ENCODE measurements at places on chromosomes 3 and 15. TPM values are rescaled to one million over a fixed set of nuclear protein-coding genes. Genes with fewer than 3 reads are reported as not detected.

DNA sequence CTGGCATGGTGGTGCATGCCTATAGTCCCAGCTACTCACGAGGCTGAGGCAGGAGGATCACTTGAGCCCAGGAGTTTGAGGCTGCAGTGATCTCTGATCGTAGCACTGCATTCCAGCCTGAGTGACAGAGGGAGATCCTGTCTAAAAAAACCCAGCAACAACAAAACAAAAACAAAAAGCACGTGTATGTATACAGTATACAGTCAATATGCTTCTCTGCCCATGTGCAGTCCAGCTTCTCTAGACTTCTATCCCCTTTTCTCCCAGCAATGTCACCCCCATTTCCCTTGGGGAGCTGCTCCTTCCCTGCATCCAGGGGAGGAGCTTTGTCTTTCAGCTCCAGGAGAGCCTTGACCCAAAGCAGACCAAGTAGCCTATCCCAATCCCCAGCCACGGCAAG, 20.0 kb upstream of the GRIP2 start:
- no peak for DNase-seq

DNA sequence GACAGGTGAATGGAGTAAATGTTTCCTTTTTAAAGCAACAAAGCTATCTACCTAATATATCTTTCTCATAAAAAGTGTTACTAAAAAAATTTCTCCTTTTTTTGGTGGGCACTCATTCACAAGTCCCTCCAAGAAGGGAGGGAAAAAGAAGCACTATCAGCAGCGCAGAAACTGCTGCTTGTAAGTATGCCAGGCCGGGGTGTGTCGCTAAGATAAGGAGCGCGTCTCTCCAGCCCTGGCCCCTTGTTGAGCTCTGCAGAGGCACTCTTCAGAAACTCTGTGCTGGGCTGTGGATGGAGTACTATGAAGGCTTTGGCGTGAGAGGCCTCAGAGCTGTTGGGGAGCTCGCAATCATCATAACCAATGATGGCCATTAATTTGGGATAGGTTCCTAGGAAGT, 49.1 kb downstream of the ZDHHC3 start:
- DNase-seq, result no peak

DNA sequence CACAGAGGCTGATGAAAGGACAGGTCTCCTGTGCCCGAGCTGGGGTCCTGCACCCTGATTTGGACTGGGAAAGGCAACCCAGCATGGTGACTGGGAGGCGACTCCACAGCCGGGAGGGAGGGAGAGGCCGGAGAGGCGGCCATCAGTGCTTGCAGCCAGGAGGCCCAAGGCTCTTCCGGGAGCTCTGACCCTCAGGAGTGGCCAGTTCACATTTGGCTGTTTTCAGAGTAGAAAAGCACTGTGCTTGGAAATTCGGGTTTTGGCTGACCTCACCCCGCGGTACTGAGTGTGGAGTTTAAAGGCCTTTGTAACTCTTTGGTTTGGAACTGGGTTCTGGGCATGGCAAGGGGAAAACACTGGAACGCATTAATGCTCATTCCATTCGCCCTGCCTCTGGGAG, 31.9 kb downstream of the SMAD6 start:
- no peak for DNase-seq

DNA sequence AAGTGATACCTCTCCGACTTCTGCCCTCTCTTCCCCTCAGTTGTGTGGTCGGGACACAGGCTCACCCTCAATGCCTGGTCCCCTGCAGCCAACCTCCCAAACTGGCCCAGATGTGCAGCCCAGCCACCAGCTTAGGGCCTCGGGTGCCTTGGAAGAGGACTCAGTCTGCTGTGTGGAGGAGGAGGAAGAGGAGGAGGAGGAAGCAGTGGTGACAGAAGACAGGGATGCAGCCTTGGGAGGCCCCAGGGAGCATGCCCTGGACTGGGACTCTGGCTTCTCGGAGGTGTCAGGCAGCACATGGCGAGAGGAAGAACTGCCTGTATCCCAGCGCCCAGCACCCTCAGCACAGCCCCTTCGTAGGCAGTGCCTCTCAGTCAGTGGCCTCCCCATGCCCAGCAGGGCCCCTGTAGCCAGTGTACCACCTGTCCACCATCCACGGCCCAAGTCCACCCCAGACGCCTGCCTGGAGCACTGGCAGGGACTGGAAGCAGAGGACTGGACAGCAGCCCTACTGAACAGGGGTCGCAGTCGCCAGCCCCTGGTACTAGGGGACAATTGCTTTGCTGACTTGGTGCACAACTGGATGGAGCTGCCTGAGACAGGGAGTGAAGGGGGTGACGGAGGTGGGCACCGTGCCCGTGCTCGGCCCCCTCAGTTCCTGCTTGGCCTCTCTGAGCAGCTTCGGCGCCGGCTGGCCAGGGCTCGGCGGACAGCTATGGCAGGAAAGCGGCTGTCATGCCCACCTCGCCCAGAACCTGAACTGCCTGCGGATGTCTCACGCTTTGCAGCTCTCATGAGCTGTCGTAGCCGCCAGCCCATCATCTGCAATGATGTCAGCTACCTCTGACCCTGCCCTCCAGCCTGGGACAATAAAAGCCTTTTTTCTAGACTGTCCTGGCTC, 1.3 kb downstream of the INKA1 start:
- DNase-seq, result no peak

- no peak for DNase-seq
Measured at GRCh38 chr15:63196842-63197241, 7.4 kb downstream of the RAB8B start.

Gene DUOXA2
- total RNA-seq, result not detected

Gene CTXND1
- total RNA-seq, result not detected

GRCh38 chr15:25674913-25675312, 188.2 kb downstream of the ATP10A start:
- no peak for DNase-seq

DNA sequence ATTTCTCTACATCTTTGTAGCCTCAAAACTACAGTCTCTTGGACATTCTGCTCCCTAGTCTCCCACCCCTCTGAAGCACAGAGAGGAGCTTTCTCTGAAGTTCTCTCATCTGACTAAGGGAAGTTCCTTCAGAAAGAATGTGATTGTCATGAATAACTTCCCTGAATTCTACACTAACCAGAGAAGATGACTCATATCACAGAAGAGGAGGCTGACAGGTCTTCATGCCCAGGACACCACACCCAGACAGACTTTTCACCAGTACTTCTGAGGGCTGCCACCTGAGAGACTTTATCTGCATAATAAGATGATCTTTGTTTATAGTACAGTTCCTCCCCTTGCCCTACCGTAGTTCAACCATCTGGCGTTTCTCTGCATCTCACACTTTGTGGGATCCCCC, 52.8 kb downstream of the CDIN1 start:
- DNase-seq, result peak; percentile 84

- no peak for DNase-seq
Measured at GRCh38 chr3:99861216-99861615, 43.6 kb downstream of the CMSS1 start.

DNA sequence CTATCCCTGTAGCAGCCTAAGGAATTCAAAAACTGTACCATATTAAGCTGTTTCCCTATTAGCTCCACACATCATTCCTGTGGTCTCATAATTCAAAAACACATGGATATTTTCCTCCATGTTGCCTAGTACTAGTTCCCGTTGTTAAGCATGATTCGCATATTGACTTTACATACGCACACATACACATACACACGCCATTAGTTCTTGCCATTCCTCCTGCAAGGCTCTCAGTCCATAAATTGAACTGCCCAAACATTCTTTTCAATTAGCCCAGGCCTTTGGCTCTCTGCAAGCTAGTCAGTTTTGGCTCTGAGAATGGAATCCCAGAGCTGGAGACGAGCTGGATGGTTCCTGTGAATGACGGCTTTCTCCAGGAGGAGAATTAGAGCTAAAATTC, 57.2 kb upstream of the RAD18 start:
- DNase-seq, result no peak
